ENCODE measurements at places on chromosomes 4 and X.

DNA sequence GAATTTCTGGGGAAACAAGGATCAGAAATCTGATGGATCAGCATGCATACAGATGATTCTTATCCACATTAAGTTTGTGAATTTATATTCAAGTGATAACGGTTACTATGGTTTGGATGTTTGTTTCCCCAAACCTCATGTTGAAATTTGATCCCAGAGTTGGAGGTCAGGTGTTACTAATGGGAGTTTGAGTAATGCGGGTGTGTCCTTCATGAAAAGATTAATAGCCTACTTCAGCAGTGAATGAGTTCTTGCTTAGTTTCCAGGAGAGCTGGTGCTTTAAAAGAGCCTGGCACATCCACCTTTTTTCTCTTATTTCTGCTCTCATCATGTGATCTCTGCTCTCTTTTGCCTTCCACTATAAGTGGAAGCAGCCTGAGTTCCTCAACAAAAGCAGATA lies 712.4 kb downstream of the IL1RAPL1 start:
- no peak for DNase-seq

DNA sequence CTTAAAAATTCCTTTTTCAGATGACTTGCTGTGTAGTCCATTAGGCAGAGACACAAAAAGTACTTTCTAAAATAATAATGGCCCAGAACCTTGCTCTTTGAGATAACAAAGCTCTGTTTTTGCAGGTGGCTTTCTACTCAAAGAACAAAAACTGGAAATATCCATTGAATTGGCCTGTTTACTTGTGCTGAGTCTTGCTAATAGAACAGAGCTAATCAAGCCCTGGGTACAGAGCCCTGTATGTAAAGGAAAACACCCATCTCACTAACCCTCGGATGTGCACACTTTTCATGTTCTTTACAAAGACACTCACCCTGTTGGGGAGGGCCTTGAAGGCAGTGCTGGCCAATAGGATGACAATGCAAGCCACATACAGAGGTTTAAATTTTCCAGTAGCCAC lies 27.0 kb upstream of the LNX1 start:
- DNase-seq, result no peak

DNA sequence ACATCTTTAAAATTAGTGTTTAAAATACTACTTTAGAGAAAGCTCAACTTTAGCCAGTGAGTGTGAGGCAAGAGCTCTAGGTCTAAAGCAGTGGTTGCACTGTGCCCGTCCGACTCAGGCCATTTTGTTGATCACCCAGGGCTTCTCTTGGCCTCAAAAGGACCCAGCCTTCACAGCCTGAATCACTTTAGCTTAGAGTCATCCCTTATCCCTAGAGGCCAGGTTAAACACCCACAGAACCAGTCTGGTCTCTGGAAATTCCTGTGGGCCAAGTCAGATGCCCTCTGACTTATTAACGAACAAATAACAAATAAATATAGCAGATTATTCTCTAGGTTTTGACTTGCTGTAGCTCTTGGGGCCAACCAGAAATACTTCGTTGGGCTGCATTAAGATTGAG lies 102.3 kb downstream of the WWC2 start:
- no peak for DNase-seq

DNA sequence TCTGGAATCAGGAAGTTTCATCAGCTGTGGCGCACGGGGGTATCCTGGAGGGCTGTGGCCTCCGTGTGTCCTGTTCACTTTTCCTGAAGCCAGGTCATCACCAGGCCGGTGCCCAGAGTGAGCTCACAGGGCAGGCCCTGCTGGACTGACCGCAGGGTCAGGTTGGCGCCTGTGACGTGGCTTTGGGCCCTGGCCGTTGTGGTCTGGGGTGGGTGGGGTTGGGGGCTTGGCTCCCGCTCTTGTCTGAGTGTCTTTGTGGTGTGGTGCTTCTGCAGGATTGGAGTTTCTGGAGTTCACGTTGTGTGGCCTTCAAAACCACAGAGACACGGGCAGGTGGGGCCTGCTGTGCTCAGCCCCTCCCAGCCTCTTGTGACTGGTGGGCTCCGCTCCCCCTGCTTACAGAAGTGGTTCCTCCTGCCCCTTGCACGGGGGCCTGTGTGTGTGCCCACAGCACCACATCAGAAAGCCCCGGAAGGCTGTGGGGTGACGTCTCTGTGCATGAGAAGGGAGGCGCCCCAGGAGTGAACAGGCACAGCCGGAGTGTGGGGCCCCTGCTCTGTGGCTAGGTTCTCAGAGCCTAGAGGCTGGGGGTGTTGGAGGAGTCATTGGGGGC lies 9.5 kb downstream of the RGS12 start:
- DNase-seq, result peak; percentile 81

DNA sequence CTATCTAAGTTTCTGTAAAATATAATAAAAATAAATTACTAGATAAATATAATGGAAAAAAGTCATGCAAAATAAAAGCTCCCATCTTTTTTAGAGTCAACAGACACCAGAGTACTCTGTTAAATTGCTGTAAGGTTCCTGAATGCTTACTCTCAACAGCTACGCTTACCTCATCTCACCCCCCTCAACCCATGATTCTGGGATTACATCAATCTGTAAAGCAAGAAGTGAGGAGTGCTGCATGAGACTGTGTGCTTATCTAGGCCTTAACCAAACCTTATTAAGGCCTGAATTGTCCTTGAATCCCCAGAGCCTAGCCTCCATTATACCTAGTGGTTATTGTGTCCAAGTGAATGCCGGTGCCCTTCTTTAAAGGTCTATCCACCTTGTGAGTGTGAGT lies 735.8 kb downstream of the RPA4 start:
- no peak for DNase-seq

DNA sequence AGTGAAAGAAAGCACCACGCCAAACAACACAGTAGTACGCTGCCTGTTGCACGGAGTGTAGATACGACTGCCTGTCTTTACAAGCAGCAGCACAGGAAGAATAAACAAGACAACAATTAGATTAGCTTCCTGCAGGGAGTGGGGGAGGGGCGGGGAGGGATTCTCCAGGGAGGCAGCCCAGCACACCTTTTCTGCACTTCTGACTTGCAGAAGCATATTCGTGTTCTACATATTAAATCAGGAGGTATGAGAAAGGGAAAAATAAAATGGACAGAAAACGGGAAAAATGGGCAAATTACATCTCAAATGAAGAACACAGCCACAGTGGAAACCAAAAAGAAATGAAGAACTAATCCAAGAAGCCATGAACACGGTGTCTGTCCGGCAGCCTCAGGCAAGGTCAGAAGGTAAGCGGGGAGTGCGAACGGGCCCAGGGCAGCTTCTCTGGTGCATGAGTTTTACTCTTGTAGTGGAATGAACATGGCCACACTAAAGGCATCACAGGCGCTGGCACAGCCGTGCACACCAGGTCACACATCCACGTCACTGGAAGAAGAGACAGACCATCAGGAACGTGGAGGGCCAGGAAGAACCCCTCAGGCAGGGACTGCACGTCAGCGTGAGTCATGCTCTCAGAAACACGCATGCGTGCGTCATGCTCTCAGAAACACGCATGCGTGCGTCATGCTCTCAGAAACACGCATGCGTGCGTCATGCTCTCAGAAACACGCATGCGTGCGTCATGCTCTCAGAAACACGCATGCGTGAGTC lies 20.1 kb upstream of the ADRA2C start:
- DNase-seq, result no peak

DNA sequence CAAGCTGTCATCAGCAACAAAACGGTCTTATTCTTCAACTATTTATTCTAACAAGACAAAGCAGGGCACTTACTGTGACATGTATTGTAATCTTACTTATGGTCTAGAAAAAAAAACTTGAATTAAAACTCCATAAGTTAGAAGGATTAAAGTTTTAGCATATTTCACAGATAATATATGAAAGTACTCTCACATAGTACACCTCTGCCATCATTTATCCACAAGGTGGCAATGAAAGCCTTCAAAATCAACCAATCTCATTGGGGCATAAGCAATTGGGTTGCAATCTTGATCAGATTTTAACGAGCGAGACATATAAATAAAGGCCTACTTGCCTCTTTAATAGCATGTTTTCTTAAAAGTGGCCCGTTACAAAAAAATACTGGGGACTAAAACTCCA lies 1382.9 kb downstream of the FAM133A start:
- no peak for DNase-seq

DNA sequence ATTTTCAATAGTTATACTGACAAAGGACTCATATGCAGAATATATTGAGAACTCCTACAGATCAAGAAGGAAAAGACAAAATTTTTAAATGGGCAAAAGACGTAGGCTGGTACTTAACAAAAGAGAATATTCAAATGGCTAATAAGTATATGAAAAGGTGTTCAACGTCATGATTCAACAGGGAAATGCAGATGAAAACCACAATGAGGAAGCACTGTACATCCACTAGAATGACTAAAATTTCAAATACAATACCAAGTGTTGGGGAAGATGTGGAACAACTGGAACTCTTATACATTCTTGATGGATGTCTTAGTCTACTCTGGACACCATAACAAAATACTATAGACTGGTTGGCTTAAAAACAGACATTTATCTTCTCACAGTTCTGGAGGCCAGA lies 1.3 kb upstream of the MRFAP1L1 start:
- no peak for DNase-seq

DNA sequence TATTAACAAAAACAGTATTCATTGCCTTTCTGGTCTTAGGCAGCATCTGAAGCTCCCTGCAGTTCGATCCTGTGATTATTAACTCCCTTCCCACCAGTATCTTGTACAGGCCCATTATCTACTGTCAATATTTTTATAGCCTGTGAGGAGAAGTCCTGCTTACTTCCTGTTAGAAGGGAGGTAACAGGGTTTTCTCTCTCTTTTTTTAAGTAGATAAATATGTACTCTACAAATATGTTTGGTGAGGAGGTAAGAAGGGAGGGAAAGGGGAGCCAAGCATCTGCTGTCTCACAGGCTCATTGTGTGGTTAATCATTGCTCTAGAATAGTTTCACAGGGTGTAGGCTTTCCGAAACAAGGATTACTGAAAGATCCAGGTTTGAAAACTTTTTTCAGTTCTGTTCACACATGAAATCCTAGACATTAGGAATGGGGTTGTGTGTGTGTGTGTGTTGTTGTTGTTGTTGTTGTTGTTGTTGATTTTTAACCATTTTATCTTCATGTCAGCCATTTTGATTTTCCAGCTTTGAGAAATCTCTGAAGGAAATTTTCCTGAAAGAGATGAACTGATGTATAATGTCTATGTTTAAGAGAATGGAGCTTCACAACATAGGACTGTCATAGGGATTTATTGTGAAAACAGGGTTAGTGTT lies 14.2 kb downstream of the ATOH1 start:
- DNase-seq, result no peak

- DNase-seq, result no peak
Observed at GRCh38 chr4:22911285-22911684, 218.5 kb downstream of the GBA3 start.

GRCh38 chr4:109465069-109465468 lies 31.5 kb downstream of the SEC24B start:
- DNase-seq, result no peak

GRCh38 chrX:13090339-13091110 lies 46.1 kb upstream of the FAM9C start:
- no peak for DNase-seq

DNA sequence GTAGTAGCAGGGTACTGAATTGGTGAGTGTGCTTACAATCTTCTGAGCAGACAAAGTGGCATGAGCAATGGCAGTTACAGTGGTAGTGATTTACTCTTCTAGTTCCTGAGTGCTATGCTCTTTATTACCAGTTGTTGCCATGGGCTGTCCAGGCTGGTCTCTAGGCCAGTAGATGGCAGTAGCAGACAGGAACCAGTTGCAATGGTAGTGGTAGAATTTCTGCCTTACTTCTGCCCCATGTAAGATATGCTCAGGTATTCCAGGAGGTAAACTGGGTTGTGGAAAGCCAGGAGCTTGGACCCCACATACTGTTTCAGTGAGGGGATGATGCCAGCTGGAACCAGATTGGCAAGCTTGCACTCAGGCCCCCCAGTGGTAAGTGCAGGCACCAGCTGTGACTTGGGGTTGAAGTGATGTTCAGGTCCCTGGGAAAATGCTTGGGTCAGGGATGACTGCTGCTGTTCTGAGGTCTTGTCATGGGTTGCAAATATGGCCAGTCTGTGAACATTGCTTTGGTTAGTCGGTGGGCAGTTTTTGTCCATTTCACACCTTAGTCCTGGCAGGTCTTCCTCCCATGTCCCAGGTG lies 63.0 kb upstream of the ZXDB start:
- DNase-seq, result no peak
